ENCODE measurements at places on chromosomes 16 and 17.
A peak's percentile ranks its signal among the peaks of the same experiment; 100 is the strongest.

DNA sequence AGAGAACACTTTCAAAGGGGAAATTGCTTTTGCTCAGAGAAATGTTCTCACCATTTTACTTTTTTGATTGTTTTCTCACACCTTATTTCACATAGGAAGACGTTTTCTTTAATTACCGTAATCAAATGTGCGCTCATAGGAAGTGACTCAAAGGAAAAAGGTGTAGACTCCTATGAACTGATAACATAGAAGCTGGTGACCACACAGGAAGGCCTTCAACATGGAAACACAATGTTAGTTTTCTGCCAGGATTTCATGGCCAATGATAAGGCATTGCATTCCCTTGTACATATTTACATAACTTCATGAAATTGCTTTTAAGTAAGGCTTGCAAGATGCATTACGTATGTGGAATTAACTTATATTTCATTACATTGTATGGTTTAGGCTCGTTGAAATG, 40.9 kb upstream of the KCNJ16 start:
- DNase-seq, result no peak

- DNase-seq, result no peak
These were observed 6.2 kb upstream of the CBFA2T3 start for GRCh38 chr16:88983165-88983564.

DNA sequence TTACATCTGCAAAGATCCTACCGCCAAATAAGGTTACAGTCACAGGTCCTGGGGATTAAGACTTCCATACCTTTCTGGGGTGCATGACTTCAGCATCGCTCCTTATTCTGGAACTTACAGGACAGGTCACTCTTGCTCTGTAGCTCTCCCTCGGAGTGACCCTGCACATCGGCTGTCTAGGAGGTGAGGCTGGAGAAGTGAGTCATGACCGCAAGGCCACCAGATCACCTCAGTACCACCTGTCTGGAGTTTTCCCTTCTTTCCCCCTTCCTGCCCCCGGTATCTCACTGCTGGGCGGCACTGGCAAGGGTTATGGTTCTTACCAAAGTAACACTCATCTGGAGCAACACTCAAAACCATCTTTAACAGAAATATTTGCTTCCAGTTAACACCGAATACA, 374.8 kb downstream of the SLC39A11 start:
- DNase-seq, result no peak

DNA sequence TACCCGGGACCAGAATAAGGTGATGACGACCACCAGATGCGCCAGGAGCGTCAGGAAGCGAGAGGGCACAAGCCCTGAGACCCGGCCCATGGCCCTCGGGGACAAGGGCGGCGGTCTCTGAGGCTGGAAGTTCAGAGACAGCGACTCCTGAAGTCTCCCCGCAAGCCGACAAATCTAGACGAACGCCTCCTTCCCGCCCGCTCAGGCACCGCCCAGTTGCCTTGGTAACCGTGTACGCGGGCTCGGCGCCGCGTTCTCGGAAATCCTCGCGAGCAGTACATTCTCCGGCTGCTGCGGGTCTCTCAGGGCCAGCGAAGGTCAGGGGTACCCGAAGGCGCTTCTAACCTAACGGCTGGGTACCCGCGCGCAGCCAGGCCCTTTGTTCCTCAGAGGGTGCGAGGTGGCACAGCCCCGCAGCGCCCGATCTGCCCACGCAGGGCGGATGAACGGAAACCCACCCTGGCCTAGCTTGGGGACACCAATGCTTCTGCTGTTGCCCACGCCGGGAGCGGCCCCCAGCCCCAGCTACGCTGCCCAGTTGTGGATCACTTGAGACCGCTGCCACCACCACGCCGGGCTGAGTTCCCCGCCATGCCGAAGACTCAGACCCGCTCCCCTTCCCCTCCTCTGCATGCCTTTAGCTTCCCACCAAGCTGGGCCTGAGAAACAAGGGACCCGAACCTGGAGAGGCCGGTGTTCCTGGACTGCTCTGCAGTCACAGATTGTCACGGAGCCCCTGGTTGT, at the start of gene TMEM107:
TMEM107 (minus strand) TSS at position 184 of the 744 bp plus-strand sequence; CDS start at position 90, 94 bp downstream.
- DNase-seq, result peak; percentile 77

- peak; percentile 45 for DNase-seq
These were observed 245.7 kb downstream of the PRKCA start for GRCh38 chr17:66548158-66548557.

GRCh38 chr16:48498769-48499631, 111.0 kb downstream of the N4BP1 start:
- DNase-seq, result no peak
